ENCODE measurements at places on chromosomes 7 and 10.
A peak's percentile ranks its signal among the peaks of the same experiment; 100 is the strongest.

- DNase-seq, result peak; percentile 99
Observed at GRCh38 chr10:6279540-6280267, 77.0 kb downstream of the PFKFB3 start.

DNA sequence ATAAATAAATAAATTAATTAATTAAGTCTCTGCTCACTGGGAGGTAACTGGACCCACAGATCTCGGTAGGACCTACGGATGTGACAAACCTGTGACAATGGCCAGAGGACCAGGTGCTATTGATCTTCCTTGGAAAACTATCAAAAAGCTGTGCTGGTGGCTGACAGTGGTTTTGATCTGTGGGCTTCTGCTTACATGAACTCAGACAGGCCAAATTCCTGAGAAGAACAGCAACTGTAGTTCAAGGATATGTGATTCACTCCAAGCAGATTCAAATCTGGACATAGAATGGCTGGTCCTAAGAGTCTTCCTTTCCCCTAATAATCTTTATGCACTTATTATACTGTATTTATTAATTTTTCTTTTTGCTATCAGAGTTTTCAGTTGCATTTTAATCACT is 80.0 kb downstream of the ATXN7L1 start:
- no peak for DNase-seq

DNA sequence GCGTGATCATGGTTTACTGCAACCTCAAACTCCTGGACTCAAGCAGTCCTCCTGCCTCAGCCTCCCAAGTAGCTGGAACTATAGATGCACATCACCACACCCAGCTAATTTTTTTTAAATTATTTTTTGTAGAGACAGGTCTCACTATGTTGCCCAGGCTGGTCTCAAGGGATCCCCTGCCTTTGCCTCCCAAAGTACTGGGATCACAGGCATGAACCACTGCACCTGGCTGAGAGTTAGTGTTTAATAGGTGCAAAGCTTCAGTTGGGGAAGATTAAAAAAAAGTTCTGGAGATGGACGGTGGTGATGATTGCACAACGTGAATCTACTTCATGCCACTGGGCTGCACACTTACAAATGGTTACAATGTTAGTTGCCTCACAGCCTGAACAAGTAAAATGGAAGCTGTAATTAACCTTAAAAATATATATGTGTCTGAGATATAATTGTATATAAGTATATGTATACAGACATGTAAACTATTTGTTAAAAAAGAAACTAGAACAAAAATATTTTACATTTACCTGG is 106.4 kb upstream of the ZNF438 start:
- peak; percentile 23 for DNase-seq

DNA sequence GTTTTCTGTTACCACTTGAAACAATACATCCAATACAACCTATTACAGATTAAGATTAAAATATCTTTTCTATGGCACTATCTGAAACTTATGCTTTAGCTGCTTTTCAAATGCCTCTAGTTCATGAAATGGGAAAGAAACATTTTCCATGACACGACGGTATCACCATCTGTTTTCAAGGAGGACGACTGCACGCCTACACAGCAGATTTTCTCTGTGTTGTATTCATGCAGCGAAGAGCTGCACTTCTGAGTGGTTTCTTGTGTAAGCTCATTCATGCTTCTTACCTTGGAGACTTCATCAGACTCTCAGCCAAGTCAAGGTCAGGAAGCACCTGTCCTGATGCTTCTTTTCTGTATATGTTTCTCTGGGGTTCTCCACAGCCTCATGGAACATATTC is 179.2 kb downstream of the DYNC1I1 start:
- DNase-seq, result no peak

GRCh38 chr10:51004776-51005175 is 69.5 kb upstream of the PRKG1 start:
- no peak for DNase-seq

DNA sequence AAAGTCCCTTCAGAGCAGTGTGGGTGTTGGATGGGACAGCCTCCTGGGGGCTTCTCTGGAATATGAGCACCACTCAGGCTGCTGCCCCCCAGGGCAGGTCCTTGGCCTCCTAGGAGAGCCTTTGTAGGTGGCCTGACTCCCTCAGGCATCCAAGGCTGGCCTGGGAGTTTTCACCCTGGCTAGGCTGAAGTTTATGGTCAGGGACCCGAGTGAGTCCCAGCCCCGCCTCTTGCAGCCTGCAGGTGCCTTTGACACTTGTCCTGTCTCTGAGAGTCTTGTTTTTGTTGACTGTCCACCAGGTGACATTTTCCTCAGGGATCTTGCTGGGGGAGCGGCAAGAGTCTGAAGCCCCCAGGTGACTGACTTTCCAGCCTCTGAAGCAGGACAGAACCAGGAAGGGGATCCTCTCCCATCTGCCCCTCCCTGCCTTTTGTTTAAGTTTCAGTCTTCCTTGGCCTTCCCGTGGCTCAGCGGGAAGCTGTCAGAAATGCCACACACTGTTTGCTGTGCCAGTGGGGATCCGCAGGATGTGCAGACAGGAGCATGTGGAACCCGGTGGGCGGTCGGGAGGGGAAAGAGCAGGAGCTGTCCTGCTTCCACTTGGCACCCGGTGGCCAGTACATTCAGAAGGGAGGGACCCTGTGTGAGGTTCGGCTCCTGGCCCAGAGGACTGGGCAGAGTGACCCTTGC is 59.5 kb downstream of the LRRC18 start:
- no peak for DNase-seq

- DNase-seq, result peak; percentile 44
Observed at GRCh38 chr7:116030651-116031276, at the start of gene TFEC. Gene TFEC (minus strand): TSS chr7:116030763. CDS start chr7:115984441, 46,322 bp downstream.

GRCh38 chr7:75878312-75878768 is 494 bp upstream of the RHBDD2 start:
- DNase-seq, result no peak

DNA sequence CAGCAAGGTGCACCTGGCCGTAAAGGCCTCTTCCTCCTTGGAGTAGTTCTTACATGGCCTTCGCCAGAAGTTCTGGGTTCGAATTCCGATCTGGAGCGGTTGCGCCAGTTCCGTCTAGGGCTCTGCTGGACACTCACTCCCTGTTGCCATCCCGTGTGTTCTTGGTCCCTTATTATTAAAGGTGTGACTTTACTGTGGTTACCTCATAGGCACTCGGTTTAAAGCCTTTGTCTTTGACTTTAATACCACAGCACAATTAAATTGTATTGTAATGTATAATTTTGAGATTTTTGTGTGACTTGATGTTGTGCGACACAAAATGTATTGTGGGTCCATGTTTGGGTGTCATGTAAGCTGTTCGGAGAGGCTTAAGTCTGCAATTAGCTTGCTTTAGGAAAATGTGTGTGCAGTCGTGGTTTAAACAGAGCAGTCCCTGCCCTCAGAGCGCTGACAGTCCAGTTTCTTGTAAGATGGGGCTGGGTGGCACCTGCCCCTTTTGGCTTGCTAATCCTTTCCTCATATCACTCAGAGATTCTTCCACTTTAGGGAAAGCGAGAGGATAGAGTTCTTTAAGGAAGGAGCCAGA is 919 bp downstream of the INPP5F start:
- no peak for DNase-seq

GRCh38 chr10:51915031-51915542 is 215.7 kb upstream of the CSTF2T start:
- no peak for DNase-seq

GRCh38 chr7:129951226-129952085 is 1.3 kb downstream of the UBE2H start:
- DNase-seq, result peak; percentile 21

- DNase-seq, result peak; percentile 99
Observed at GRCh38 chr10:60384708-60385398, 4.8 kb downstream of the ANK3 start.

- DNase-seq, result no peak
Observed at GRCh38 chr10:43308515-43308914, 41.6 kb upstream of the RASGEF1A start.

DNA sequence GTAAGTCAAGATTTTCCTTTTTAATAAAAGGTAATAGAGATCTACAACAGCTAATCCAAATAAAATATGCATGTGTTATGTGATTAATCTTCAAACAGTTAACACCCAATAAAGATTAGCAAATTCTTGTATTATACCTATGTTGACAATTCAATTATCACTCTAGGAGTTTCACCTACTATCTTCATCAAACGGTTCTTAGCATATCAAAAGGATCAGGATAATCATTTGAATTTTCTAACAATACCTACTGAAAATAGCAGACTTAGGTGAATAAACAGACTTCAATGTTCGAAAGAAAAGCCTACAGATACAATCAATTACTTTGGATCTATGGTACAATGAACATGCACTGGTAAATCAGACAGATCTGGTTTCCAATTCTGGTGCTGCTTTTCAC is 268.3 kb downstream of the CACNA2D1 start:
- DNase-seq, result no peak

DNA sequence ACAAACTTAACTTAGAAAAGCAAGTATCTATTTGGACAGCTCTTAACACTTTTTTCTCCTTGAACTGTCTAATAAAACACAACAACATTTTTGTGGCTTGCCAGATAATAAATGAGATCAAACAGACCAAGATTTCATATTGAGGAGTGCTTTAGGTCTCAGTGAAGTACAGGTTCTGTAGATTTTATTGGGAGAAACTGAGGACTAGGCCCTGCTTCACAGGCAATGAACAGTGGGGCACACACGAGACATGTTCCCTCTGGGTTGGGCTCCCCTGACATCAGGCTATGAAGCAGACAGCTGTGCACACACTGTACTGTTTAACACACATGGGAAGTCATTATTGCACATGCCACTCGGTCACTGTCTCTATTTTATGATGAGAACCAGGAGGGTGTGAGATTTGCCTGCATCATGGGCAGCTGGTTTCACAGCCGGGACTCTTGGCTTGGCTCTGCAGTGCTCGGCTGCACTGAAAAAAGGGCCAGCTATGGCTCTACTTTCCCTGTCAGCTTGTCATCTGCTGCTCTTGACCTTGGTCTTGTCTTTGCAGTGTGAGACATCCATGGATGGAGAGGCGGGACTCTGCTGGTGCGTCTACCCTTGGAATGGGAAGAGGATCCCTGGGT is 4.2 kb downstream of the IGFBP1 start:
- DNase-seq, result no peak

GRCh38 chr7:159060440-159060839 is 84.2 kb downstream of the VIPR2 start:
- DNase-seq, result no peak

DNA sequence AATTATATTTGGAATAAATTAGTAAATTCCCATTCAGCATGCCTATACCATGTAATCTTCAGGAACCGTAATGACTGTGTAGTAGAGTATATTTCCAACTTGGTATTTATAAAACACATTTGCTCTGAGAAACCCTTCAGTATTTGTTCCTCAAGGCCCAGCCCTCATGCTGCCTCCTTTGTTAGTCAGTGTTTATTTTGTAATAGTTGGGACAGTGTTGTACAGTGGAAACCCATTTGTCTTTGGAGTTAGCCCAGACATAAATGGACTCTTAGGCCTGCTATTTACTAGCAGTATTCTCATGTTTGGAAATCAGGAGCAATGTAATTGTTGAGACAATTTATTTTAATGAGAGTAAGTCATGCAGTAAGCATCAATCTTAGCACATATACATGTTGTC is 686.9 kb downstream of the AUTS2 start:
- DNase-seq, result no peak

DNA sequence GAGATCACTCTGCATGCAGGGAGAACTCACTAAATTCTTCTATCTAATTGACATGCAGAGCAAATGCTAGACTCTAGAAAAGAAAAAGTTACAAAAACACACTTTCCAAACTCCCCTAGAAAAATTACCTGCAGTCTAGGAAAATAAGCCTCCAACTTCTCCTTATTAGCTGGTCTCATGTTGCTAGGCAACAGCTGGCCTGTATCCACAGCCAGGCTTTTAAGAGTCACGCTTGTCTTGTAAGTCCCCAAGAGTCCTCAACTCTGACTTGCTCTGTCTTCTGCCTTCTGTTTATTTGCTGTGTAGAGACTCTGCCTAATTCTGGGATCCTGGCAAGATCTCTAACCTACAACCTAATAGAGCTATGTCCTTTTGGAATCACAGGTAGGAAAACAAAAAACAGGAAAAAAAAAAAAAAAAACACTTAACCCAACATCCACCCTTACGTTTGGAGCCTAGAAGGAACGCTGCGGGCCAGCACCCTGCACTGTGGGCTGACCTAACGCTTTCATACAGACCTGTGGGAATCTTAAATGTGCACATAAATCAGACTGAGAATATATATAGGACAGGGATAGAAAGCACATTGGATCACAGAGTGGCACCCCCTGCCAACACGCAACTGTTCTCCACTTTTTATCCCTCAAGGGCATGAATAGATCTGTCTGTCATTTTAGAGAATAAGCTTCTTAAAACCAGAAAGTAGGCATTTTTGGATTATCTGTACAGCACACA is 117.0 kb upstream of the PTPRZ1 start:
- DNase-seq, result no peak

GRCh38 chr10:89332123-89332633 is 4.4 kb downstream of the IFIT3 start:
- DNase-seq, result peak; percentile 79

GRCh38 chr7:32941181-32941580 is 16.1 kb upstream of the FKBP9 start:
- no peak for DNase-seq

DNA sequence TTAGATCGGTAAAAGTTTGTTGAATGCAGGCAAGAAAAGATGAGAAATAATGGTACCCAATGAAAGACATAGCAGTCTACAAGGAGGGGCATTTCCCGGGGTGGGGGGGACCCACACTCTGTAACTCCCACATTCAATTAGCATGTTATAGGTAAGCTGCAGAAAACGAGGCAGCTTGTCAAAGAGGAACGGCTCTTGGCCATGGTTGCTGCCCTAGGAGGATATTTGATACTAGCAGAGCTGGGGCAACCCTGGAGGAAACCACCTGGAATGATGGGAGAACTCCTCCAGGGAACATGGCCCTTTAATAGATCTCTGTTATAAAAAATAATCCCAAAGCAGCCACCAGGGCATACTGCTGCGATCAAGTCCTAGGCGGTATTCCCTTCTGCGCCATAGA is 98.5 kb downstream of the EGFR start:
- DNase-seq, result no peak

GRCh38 chr7:155230169-155230593 is 67.5 kb upstream of the INSIG1 start:
- peak; percentile 99 for DNase-seq

- peak; percentile 46 for DNase-seq
Observed at GRCh38 chr10:96642973-96643372, 56.2 kb upstream of the TM9SF3 start.

DNA sequence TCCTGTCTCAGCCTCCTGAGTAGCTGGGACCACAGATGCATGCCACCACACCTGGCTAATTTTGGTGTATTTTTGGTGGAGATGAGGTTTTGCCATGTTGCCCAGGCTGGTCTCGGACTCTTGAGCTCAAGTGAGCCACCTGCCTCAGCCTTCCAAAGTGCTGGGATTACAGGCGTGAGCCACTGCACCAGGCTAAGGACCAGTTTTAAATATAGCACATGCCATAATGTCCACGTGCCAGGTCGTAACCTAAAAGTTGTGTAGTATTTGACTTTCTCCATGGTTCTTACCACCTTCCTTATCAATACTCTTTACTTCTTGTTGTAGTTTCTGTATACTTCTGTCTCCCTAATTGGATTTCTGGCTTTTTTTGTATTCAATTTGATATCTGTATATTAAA is 13.3 kb downstream of the ANKIB1 start:
- no peak for DNase-seq

Data from renal cortical epithelial cell (primary cell).